ENCODE measurements at places on chromosomes 7 and 10.

- no peak for DNase-seq
Observed at GRCh38 chr10:86085136-86085535, 281.5 kb downstream of the GRID1 start.

DNA sequence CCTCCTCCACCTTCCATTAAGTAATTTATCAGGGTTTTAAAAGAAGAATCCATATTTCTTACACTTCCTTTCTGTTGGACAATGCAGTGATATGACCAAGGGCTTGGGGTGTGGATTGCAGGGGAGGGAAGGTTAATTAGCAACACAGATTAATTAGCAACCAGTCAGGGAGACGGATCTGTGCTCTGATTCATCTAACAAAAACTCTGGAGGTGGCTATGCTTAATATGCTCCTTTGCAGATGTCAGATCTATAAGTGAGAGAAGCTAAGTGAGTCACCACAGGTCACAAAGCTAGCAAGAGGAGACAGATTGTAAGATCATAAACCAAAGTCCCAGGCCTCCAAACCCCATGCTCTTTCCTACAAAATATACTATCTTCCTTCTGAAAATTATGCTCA, 178.8 kb upstream of the ITGB1 start:
- no peak for DNase-seq

GRCh38 chr10:85661123-85661522, 705.5 kb downstream of the GRID1 start:
- DNase-seq, result no peak

GRCh38 chr7:73681031-73681430, 2.2 kb downstream of the DNAJC30 start:
- no peak for DNase-seq

DNA sequence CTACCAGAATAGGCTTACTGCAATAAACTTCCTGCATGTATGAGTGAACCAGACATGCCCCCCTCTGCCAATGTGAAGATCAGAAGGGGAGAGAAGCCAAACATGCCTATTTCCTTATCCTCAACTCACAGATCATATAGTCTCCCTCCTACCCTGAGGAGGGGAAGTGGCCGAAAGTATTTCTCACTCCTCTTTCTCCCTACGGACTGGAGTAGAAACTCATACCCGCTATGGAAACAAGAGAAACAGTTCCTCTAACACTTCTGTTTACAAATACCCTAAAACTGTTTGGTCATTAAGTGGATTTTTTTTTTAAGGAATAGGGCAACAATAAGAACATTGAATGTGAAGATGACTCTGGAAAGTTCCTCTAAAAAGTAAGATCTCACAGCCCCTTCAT, 31.4 kb downstream of the CCNJ start:
- no peak for DNase-seq

GRCh38 chr7:117085769-117086463, 132.6 kb downstream of the ST7 start:
- DNase-seq, result no peak

GRCh38 chr10:71975087-71975870, 11.1 kb downstream of the CHST3 start:
- DNase-seq, result peak; percentile 70

GRCh38 chr7:73966062-73966940, 61.7 kb upstream of the ELN start:
- DNase-seq, result no peak

DNA sequence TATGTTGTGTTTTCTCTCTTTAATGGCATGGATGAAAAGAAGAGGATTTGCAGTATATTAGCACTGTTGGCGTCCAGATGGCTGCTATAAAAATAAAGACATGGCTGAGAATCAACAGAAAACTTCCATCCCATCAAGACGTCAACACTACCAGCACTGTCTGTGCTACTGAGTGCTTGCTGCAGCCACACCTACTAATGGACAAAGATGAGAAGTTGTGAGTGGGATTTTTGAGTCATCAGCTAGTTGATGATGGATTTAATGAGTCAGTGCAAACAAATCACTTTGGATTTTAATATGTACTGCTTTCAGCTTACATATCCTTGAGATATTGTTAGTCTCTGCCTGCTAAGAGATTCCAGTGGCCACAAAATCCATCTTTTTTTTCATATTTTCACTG, 631.0 kb upstream of the ANKRD30A start:
- peak; percentile 59 for DNase-seq

DNA sequence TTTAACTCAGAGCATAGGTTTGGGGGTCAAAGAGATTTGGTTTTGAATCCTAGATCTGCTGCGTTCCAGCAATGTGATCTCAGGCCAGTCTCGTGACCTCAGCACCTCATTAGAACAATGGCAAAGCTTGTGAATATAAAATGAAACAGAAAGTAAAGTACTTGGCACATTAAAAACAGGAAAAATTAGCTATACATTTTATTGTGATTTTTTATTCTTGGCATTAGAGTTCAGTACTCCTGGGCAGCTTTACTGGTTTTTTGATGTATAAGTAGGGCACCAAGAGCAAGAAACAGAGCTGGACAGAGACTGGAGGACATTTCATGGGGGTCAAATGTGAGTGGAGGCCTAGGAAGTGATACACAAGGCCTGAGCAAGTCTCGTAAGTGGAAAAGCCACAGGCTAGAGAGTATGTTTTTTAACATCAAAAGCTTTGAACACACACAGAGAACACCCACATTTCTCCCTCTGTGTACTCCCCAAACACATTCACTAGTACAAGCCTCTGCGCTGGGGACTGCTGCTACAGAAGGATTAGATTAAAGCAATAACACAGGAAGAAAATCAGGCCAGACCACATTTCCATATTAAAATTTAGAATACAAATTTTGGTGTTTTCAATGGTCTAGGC, 157.2 kb upstream of the SLC25A13 start:
- DNase-seq, result no peak

DNA sequence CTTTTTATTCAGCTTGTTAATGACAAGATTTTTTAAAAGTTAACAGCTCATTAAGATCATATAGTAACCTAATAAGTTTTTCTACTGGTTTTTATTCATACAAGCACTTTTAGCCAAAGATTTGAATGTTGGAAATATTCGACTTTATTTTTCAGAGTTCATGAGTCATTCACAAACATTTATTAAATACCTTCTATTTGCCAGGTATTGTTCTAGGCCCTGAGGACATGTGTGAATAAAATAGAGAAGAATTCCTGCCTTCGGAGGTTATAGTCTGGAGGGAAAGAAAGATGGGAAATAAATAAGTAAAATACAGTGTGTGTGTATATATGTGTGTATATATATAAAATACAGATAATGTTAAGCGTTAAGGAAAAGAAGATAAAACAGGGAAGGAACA, 31.5 kb downstream of the BTAF1 start:
- no peak for DNase-seq

- no peak for DNase-seq
Observed at GRCh38 chr10:119373294-119374102, 166.1 kb downstream of the GRK5 start.

DNA sequence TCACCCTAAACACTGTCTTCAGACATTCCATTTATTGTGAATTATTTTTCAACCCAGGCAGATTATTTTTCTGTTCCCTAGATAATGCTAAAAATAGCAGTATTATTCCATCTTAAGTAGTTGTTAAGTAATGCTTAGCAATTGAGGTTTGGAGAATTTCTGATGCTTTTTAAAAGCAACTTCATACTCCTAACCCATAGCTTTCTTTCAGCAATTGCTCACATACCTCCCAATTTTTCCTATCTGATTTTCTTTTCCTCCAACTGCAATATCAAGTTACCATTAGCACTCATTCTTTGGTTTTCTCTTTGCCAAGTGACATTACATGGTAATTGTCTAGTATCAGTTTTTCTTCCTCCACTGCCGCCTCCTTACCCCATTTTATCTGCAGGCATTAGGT, 104.7 kb downstream of the GPR85 start:
- no peak for DNase-seq

DNA sequence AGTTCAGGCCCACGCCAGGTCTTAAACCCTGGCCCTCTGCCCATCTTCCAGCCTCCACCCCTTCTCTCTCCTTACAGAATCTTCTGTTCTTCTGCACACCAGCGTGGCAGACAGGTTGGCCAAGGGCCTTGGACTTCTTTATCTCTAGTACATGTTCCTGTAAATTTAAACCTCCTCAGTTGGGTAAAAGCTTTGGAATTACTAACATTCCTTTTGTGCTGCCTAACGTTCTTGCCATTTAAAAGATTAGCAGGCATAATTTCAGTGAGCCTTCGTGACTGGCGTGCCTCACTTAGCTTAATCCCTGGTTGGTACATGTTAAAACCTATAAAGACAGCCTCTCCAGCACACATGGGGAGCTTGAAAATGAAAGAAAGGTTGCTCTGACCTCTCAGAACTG, 192.2 kb downstream of the CUX1 start:
- DNase-seq, result no peak

- no peak for DNase-seq
Observed at GRCh38 chr10:50351483-50352146, 100.3 kb upstream of the ASAH2 start.

GRCh38 chr7:11539853-11540252, 292.1 kb downstream of the THSD7A start:
- DNase-seq, result no peak

- DNase-seq, result no peak
Observed at GRCh38 chr10:11629731-11630130, 18.3 kb upstream of the USP6NL start.

GRCh38 chr7:8190119-8190895, 71.7 kb downstream of the ICA1 start:
- DNase-seq, result no peak

DNA sequence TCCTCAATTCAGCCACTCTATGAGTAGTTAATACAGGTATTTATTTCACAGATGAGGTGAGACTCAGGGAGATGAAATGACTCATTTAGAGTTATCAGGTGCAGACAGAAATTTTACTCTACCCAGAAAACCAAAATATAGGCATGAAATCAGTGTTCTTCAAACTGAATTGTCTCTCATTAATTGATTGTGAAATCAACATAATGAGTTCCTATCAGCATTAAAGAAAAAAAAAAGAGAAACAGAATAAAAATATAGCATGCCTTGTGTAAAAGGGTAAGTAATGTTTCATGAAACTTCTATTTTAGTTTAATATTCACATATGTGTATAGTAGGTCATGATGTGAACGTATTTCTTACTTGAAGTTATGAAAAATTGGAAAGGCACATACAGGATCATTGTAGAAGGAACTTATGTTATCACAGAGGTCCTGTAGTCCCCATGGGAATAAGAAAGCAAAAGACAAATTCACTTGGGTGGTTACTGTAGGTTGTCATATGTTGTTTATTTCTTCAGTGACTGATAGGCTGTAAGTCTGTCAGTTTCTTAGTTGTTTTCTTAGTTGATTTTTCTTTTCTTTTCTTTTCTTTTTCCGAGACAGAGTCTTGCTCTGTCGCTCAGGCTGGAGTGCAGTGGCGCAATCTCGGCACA, 47.5 kb downstream of the KAT6B start:
- no peak for DNase-seq
